Left cardiac atrium (tissue), 4 donors: ENCODE measurements at places on chromosomes 2 and 18.

GRCh38 chr2:179900655-179901054 is 39.2 kb upstream of the ZNF385B start:
- DNase-seq, result no peak

- no peak for DNase-seq
Measured at GRCh38 chr18:44849361-44849760, 168.7 kb downstream of the SETBP1 start.

DNA sequence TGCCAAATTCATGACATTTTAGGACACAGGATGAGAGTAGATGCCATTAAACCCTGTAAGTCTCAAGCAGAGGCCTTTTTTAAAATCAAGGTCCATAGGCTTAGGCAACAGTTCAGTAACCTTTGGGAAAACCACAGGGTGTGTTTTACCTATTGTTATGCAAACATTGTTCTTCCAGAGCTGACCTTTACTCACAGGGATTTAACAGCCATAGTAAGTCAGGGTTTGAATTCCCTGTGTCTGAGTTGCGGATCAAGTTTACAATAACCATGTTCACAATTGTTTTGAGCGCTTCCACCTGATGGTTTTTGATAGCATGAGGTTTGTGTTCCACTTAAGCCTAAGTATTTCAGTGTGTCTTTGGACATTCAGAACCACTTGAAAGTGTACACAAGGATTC is 160.1 kb upstream of the BOD1L2 start:
- DNase-seq, result no peak

DNA sequence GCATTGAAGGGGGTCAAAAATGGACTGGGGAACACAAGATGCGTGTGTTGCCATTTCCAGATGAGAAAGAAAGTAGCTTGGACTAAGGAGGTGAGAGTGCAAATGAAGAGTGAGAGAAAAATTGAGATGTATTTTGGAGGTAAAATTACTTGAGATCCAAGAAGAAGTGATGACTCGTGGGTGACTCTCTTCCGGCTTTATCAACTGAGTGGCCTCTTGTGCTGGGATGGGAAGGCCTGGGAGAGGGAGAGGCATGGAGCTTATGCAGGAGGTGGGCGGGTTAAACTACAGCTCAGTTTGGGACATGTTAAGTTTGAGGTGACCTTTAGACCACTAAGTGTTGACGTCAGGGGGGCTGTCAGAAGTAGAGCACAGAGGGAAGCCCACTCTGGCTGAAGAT is 34.9 kb downstream of the SULT1C2 start:
- no peak for DNase-seq

- DNase-seq, result no peak
Measured at GRCh38 chr2:137182071-137182470, 416.7 kb downstream of the THSD7B start.

GRCh38 chr18:50969448-50969847 is 1.6 kb downstream of the ELAC1 start:
- DNase-seq, result no peak
